ENCODE measurements at places on chromosomes 13 and 19.

GRCh38 chr13:66915596-66916185, 314.4 kb downstream of the PCDH9 start:
- no peak for DNase-seq

- no peak for DNase-seq
Observed at GRCh38 chr19:38386971-38387549, 774 bp downstream of the GGN start.

DNA sequence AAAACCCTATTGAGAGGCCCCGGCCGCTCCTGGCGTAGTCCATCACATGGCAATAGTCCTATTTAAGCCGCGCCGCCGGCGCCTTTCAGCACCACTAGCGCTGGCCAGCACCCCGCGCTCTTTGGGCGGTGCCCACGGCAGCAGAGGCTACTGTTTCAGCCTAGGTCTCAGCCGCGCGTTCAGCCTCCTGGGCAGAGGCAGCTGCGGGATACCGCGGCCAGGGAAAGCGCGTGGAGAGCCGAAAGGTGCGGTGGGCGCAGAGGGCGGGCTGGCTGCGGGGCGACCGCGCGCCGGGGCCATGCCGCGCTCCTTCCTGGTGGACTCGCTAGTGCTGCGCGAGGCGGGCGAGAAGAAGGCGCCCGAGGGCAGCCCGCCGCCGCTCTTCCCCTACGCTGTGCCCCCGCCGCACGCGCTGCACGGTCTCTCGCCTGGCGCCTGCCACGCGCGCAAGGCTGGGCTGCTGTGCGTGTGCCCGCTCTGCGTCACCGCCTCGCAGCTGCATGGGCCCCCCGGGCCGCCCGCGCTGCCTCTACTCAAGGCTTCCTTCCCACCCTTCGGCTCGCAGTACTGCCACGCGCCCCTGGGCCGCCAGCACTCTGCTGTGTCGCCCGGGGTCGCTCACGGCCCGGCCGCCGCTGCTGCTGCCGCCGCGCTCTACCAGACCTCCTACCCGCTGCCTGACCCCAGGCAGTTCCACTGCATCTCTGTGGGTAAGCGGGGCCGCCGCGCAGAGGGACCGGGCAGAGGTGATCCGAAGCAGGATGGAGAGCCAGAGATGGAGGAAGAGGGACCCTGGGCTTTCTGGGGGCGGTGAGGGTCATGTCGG, at the start of gene GSX1:
GSX1 (plus strand) TSS at position 91 of the 826 bp plus-strand sequence; CDS start at position 299, 208 bp downstream.
- DNase-seq: peak; percentile 29

- no peak for DNase-seq
Observed at GRCh38 chr13:72820156-72820897, 38.4 kb downstream of the PIBF1 start.

DNA sequence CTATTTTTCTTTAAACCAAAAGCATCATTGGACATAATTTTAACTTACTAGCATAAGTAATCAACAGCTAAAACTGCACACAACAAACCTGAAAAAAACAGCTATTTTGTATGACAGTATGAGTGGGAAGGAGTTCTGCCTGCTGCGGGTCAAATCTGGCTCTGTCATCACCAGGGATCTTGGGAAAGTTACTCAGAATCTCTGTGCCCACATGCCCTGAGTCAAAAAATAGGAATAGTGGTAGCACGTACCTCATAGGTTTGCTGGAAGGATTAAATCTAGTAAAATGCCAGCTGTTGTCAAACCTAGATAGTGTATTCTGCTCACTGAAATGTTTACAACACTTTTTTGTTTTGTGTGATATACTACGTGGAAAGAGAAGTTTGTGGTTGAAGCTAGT, 1.1 kb downstream of the CLN5 start:
- DNase-seq: no peak

DNA sequence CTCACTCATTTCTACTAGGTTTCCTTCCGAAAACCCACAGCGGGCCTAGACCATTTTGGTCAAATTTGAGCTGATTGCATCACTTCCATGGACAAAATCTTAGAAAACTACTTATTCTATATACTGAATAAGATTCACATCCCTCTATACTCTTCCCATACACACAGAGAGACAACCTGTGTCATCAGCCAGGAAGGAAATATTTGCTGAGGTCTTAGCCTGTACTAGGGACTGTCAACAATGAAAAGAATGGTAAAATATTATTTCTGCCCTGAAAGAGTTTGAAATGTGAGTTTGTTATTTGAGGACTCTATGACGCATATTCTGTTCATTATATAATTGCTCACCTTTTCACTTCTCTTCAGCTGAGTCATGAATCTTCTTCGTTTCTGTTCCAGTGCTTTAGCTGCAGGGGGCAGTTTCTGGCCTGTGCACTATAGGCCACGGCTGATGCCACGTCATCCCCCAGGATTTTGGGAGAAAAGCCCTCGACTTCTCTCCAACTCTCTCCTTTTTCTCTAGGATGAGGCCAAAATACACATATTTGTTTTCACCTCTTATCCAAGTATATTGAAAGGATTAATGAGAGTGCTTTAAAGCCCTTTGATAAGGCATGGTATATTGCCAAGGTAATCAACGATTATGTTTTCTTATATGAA, 47.7 kb downstream of the GSX1 start:
- DNase-seq: no peak

- DNase-seq: no peak
Observed at GRCh38 chr19:16205205-16206045, 7.7 kb downstream of the AP1M1 start.

DNA sequence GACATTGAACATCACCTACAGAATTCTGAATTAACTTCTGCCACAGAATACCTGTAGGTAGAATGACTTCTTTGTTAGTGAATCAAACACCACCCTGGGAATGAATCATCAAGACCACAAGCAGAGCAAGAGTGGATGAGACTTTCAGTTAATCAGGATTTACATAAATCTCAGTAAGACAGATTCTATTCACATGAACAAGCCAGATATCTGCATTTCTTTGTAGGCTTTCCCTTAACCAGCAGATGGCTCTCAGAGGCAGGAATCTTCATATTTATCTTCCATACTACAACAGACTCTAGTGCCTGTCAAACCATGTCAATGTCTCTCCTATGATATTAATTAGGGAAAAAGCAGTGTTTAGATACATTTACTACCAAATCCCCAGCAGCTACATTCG, 412.1 kb downstream of the KLF12 start:
- peak; percentile 18 for DNase-seq

- peak; percentile 41 for DNase-seq
Observed at GRCh38 chr19:32676186-32676894, 692 bp downstream of the RGS9BP start.

GRCh38 chr13:30308548-30308947, 1.2 kb upstream of the KATNAL1 start:
- no peak for DNase-seq

GRCh38 chr19:16306728-16307402, 17.8 kb upstream of the KLF2 start:
- no peak for DNase-seq

- DNase-seq: no peak
Observed at GRCh38 chr13:48919751-48920150, 56.0 kb upstream of the FNDC3A start.

DNA sequence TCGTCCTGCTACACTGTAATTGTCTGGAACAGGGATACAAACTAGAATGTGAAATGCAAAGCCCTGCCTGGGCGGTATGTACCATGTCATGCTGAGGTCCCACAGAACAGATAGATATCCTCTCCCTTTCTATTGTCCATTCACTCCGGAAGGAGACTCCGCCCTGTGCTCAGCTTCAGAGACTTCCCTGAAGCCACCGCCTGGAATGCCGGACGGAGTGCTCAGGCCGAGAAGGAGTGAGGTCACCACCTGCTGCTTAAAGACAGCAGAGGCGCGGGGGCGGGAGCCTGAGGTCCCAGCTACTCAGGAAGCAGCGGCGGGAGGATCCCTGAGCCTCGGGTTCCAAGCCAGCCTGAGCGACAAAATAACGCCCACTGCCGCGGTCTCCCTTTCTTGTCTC, 890 bp upstream of the ZNF611 start:
- peak; percentile 11 for DNase-seq

DNA sequence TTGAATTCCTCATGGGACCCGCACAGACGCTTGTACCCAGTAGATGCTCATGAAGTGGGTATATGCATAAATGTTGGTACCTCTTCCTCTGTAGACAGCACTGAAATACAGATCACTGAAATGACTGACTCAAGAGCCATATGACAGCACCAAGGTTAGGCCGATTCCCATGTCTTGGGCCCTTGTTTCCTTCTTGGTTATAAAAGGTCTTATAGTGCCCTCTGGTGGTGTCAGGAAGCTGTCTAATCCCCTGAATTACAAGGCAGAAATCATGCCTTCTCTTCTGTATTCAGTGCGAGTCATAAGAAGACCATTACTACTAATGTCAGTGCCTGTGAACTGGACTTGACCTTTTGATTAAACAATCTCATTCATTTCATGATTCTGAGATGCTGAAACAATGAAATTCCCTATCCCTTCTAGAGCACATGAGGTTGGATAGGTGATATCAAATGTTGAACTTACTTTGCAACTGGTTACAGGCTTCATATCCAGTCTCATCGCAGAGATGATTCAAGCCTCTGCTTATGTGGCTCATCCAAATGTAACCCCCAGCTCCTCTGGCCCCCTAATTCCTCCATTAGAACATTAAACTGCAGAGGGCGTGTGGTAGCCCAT, 59.7 kb downstream of the SPATA13 start:
- peak; percentile 68 for DNase-seq

DNA sequence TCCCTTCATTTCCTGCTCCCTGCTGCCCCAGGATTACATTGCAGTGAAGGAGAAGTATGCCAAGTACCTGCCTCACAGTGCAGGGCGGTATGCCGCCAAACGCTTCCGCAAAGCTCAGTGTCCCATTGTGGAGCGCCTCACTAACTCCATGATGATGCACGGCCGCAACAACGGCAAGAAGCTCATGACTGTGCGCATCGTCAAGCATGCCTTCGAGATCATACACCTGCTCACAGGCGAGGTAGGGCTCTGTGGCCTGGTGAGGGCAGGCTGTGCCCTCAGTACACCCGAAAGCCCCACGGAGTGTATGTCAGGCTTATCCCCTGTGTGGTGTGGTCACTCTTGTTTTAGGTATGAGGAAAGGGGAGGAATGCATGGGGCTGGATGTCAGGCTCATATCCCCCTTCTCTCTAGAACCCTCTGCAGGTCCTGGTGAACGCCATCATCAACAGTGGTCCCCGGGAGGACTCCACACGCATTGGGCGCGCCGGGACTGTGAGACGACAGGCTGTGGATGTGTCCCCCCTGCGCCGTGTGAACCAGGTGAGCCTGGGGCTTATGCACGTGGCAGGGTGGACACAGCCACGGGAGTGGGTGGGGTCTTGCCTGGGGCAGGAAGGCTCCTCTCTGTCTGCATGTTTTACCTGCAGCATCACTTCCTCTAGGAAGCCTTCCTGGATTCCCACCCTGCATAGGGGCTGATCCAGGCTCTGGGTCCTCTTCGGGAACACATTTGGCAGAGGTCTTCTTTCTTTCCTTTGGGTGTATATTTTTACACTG, 2.3 kb upstream of the RNF225 start:
- no peak for DNase-seq

DNA sequence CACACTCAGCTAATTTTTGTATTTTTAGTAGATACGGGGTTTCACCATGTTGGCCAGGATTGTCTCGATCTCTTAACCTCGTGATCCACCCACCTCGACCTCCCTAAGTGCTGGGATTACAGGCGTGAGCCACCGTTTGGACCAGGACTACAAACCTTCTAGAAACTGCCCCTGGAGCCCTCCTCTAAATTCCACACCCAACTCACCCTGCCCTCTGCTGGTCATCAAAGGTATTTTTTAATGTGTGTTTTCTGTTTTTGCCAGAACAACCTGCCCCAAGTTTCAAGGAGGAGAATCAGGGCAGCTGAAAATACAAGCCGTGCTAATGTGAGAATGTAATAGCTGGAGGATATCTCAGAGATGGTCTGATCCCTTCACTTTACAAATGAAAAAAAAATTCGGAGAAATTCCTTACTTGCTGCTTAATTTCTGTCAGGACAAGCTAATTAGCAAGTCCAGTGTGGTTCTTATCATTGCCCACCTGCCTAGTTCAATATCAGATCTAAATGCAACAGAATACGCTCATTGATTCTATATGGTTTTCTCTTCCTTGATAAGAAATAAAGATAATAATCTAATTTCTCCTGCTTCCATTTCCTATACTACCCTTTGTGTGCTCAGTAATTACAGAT, 4.1 kb downstream of the ATP8A2 start:
- peak; percentile 33 for DNase-seq

DNA sequence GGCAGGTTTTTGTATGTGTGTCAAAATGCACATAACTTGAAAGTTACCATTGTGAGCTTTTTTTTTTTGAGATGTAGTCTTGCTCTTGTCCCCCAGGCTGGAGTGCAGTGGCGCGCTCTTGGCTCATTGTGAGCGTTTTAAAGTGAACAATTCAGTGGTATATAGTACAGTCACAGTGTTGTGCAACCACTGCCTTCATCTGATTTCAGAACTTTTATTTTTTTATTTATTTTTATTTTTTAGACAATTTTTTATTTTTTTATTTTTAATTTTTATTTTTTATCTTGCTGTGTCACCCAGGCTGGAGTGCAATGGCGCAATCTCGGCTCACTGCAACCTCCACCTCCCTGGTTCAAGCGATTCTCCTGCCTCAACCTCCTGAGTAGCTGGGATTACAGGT, 15.0 kb downstream of the SLC25A42 start:
- no peak for DNase-seq

DNA sequence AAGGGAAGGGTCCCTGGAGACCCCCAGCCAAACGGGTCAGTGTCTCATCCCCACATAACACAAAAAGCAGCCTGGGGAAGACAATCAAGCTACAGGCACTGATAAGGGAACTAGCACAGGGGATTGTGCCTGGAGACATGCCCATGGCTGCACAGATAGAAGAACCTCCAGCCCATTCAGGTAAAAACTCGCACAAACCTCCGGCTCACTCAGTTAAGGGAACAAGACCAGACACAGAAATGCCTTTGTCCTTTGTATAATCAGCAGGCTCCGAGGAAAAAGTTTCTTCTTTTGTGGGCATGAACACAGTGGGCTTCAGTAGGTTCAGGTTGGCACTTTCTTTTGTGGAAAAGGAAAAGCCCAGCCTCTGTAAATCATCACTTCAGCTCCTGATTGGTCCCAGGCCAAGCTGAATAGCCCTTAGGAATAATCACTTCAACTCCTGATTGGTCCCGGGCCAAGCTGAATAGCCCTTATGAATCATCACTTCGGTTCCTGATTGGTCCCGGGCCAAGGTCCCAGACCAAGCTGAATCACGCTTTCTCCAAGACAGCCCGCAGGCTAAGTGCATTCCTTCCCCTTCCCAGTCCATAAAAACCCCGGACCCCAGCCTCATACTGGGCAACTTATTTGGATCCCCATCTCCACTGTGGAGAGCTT, 5.0 kb upstream of the ZNF230 start:
- DNase-seq: no peak

DNA sequence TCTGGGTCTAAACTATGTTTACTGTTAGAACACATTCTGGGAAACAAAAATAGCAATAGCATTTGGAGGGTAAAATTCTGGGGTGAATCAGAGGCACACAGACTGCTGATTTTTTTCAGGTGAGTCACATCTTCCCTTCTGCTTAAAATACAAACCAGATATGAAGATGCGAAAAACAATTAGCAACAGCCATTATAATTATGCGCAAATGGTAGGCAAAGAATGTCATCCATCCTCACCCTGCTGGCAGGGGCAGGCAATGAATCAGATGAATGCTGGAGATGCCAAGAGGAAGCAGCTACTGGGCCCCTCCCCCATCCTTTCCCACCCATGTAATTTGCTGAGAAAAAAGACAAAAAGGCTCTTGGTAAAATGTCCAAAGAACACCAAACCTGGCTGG, 282.9 kb downstream of the KLF5 start:
- no peak for DNase-seq
